ENCODE measurements at places on chromosomes 3 and 15.

DNA sequence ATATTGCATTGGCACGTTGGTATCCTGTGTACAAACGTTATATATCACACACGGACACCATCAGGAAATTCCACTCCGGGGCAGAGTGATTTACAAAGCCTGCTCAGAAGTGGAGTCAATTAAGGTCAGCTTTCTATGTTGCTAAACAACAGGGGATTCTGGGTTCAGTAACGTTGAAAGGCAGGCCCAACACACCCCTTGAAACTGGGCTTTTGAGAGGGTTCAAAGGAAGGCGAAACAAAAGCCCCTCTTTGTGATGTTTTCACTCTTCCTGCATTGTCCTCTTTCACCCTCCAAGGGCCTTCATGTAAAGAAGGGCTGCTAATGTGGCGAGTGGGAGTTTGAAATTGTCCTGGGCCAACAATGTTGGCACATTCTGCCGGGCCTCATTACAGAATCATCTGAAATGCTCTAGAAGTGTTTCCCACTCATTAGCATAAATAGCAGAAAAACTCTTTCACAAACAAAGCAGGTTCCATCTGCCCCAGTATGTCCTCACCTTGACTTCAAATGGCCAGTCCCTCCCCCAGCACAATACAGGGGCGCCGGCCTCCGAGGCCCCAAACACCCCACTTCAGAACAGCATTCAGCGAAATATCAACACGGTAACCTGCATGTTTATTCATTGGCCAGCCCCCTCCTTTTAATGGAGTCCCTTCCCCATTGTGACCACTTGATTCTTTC lies 76.4 kb downstream of the HES1 start:
- no peak for DNase-seq

- DNase-seq = no peak
Observed at GRCh38 chr3:129341331-129342141, 62.9 kb downstream of the HMCES start.

- no peak for DNase-seq
Observed at GRCh38 chr3:182420741-182421140, 372.6 kb upstream of the ATP11B start.

- no peak for DNase-seq
Observed at GRCh38 chr3:180911876-180912303, 580 bp upstream of the FXR1 start.

DNA sequence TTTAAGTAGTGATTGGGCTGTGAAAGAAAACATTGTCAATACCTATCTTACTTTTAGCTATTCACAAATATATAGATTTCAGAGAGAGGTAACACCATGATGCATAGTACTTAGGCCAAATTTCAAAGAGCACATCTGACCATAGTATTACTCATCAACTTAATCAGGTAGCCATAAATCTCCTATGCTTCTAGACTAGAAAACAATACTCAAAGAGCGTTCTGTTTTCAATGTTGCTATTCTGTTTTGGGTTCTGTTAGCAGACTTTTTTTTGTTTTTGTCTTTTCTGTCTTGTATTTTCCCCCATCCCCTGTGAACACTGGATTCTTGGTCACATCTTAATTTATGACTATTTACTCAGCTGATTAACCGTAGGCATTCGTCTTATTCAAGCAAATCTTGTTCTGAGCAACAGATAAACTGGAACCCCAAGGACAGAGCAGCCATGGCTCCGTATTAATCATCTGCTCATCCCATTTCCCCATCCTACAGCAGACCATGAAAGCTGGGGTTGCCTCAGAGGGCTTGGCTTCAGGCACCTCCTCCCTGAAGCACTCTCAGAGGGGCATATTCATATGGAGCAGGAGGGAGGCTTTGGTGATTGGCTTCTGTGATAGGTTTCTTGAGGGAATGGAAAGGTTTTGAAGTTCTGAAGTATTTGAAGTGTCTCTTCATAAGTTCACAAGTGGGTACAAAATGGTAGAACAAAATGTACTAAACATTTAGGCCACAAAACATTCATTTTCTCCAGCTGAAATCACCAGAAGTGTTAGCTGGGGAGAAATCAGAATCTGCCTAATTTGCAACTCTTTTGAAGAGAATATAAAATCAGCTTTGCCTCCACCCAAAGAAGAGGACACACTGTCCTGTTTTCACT lies 105.3 kb downstream of the TNIK start:
- DNase-seq = no peak

DNA sequence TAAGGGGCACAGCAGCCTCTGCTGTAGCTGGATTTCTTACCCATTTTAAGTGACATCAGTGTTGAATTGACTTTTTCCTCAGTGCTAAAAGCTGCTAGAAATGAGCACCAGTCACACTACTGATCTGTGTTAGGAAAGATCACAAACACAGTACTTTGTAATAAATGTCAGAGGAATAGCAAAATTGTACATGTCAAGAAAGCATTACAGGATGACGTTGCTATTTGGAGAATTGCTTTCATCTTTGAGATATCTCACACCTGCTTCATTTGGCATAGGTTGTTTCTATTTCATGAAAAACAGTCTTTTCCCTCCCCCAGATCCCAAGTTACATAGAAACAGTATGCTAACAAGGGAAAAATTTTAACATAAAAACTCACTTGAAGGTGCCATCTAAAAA lies 77.8 kb downstream of the SLC25A26 start:
- no peak for DNase-seq
